ENCODE measurements at places on chromosomes 1 and 21.

DNA sequence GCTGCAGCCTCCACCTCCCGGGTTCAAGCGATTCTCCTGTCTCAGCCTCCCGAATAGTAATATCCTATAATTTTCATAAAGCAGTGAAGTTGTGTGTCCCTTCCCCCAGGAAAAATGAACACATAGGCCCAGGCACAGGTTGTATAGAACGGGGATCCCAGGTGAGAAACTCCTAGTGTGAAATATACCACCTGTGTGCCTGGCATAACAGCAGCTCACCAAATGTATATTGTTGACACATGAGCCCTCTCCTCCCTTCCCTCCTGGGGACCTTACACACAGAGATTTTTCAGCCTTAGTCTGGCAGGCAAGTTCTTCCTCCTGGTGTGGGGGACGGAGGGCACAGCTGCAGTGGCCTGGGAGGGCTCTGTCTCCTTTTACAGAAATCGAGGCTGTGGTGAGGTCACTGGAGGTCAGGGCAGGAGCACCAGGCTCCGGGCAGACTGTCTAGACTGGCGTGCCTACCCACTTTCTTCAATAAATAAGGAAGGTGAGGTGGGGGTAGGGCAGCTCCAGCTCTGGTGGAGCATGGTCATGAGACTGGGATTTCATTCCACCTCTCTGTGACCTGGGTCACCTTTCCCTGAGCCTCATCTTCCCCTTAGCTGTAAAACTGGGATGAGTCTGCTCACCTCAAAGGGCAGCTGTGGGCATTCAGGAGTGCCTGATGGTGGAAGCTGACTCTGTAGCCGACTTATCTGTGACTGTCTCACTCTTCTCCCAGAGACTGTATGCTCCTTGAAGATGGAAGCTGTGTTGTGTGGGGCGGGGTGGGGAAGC is 14.3 kb downstream of the RCC1 start:
- DNase-seq = no peak

- DNase-seq = no peak
Measured at GRCh38 chr1:241605146-241605805, 34.9 kb downstream of the CHML start.

GRCh38 chr1:230759369-230760065 is 12.3 kb downstream of the CAPN9 start:
- no peak for DNase-seq

GRCh38 chr21:17708522-17709265 is 96.0 kb upstream of the BTG3 start:
- no peak for DNase-seq

DNA sequence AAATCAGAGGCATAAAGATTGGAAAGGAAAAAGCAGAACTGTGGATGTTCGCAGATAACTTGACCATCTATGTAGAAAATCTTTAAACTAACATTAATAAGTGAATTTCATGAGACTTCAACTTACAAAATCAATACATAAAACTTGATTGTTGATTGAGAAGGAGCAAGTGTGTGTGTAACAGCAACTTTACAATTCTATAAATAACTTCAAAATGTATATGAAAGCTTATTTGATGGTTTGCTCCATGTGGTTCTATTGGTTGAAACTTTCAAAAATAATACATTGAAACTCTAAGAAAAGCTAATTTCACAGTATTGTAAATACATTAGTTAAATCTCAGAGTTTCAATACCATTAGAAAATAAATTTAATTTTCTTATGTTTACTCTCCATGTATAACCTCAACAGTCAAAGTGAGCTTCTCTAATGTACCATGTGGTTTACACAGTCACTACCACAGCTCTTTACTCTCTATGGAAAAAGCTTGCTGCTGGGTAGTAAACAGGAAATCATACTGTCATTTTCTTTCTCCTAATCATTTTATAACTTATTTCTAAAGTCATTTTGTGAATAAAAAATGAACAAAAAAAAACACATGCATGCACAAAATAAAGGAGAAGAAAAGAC is 12.0 kb downstream of the AKT3 start:
- no peak for DNase-seq

GRCh38 chr1:13732971-13733667 is 33.1 kb downstream of the PRDM2 start:
- DNase-seq = no peak

DNA sequence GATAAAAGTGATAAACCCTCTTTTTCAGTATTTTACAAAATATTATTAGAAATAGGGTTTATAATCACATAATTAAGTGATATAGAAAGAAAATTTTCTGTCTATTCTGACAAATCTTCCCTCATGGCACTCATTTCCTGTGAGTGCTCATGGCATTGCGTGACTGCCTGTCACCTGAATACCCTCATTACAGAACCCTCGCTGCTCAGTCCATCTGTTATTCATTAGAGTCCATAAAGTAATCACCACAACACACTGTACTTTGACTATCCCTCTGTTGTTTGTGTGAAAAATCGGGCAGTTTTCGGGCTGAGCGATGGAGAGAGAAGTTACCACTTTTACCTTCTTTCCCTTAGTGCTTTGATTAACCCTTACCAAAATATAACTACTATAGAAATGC is 100.4 kb upstream of the BRINP3 start:
- no peak for DNase-seq

DNA sequence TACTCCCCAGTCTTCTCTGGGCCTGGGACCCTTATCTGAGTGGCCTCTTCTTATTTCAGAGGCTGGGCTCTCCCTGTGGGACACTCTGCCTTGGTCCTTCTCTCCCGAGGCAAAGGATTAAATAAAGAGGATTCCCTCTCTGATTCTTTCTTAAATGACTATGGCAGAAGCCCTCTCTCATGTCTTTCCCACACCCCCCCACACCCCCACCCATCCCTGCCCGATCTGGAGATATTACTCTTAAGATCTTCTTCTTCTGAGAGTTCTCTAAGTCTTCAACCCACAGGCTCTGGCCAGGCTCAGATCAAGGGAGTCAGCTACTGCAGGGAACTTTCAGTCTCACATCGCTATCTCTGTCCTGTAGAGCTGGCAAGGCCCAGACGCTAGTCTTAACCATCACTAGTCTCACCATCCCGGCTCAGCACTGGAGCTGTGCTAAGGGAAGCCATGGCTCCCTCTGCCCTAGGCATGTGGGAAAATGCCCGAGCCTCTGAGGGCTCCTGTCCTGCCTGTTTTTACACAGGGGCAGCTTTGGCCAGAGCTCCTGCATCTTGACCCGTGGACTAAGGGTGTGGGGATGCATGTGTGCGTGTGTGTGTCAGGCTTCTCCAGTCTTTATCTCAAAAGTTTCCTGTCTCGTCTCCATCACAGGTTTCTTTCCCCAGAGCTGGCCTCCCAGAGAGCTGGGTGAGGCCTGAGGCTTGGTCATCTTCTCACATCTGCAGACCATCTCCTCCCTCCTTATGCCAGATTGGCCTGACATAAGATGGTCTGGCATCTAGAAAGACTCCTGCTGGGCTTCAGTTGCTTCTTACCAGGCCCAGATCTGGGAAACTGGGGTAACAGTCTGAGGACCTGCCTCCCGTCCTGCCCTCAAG is 36.7 kb downstream of the LGR6 start:
- DNase-seq = no peak

DNA sequence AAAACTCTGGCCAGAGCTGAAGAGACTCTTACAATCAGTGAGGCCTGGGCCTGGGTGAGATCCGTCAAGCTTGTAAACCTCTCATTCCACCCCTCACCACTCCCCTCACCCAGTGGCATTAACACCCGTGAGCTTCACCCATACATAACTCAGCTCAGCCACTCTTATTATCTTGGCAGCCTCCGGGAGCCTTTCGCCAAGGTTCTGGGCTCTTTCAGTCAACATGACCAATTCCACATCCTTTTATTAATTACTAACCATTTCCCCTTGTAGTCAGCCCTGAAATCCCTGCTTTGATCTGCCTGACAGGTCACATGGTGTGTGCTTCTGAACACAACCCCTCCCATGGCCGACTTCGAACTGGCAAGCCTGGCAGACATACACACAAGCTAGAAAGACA is 134.8 kb downstream of the SETD4 start:
- no peak for DNase-seq

- DNase-seq = no peak
Measured at GRCh38 chr1:236426215-236426614, 32.1 kb downstream of the EDARADD start.

- DNase-seq = no peak
Measured at GRCh38 chr1:150516050-150516591, 569 bp downstream of the FALEC start.

GRCh38 chr1:211135342-211135950 is 1.5 kb upstream of the KCNH1 start:
- peak; percentile 40 for DNase-seq

- no peak for DNase-seq
Measured at GRCh38 chr21:34510148-34511142, 1.6 kb downstream of the KCNE1 start.

Data from AG09309 (cell line).